PC-3 (cell line): ENCODE measurements at places on chromosomes 13 and 19.

GRCh38 chr19:1661995-1662394, 9.6 kb upstream of the TCF3 start:
- no peak for DNase-seq

- DNase-seq, result no peak
Observed at GRCh38 chr13:51828730-51829567, 16.0 kb downstream of the TMEM272 start.

GRCh38 chr13:30103161-30103840, 204.1 kb downstream of the KATNAL1 start:
- DNase-seq, result no peak

DNA sequence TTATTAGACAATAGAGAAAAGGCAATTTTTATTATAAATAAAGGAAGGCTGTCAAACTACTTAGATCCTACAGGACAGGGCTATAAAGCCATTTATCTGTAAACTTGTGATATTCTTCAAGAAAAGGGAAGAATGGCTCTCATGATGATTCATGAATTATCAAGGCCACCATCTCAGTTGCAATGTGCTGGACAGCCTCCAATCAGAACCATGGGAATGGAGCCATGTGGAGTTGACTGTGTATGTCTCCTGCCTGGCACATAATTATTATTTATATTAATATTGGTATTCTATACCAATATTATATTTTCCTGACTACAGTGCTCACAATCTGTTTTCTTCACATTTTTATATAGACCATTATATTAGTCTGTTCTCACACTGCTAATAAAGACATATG, 560.5 kb upstream of the MIR17HG start:
- no peak for DNase-seq

- DNase-seq, result no peak
Observed at GRCh38 chr19:38173291-38174041, 50.6 kb downstream of the DPF1 start.

DNA sequence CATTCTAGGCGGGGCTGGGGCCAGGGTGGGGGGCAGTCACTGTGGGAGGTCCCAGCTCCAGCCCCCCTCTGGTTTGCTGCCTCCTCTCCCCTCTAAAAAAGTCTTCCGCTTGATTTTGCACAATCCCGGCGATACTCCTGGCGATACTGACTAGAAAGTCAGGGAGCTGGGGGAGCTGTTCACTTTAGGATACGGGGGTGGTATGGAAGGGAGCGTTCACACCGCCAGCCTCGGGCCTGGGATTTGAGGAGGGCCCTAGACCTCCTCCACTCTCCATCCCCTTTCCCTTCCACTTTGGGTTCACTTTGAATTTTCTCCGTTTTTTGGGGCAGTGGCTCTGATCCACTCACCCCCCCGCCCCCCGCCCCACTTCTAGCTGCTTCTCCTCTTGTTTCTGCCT, 35.0 kb downstream of the KEAP1 start:
- DNase-seq, result no peak

GRCh38 chr19:18373892-18374629, 11.9 kb upstream of the GDF15 start:
- DNase-seq, result peak; percentile 90

GRCh38 chr13:77143431-77143830, 116.5 kb upstream of the FBXL3 start:
- peak; percentile 87 for DNase-seq

DNA sequence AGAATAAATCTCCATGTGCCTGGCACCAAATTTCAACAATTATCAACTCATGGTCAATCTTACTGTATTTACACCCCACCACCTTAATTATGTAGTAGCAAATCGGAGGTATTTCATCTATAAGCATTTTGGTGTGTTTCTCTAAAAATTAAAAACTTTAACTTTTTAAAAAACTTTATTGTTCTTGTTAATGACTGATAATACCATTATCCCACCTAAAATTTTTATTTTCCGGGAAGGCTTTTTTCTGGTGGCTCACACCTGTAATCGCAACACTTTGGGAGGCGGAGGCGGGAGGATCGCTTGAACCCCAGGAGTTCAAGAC, 453 bp upstream of the PDCD2L start:
- DNase-seq, result no peak

DNA sequence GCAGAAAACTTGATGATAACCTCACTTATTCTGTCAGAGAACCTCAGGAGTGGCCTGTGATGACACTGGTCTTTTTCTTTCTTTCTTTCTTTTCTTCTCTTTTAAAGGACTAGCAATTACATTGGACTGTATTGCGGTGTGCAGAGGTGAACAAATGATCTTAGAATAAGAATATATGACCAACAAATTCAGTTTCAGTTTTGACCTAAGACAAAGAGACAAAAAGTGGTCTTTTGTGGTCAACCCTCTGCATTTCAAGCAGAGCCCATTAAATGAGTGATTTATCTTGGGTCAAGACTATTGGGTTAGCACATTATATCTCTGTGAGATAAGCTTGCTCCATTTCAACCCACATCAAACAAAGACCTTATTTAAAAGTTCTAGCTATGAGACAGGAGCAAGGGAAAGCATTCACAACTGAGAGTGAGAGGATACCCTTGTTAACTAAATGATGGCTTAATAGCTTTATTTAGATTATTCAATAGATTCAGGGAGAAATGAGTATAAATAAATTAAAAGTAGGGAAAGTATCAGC, 644.4 kb downstream of the PCDH9 start:
- no peak for DNase-seq

DNA sequence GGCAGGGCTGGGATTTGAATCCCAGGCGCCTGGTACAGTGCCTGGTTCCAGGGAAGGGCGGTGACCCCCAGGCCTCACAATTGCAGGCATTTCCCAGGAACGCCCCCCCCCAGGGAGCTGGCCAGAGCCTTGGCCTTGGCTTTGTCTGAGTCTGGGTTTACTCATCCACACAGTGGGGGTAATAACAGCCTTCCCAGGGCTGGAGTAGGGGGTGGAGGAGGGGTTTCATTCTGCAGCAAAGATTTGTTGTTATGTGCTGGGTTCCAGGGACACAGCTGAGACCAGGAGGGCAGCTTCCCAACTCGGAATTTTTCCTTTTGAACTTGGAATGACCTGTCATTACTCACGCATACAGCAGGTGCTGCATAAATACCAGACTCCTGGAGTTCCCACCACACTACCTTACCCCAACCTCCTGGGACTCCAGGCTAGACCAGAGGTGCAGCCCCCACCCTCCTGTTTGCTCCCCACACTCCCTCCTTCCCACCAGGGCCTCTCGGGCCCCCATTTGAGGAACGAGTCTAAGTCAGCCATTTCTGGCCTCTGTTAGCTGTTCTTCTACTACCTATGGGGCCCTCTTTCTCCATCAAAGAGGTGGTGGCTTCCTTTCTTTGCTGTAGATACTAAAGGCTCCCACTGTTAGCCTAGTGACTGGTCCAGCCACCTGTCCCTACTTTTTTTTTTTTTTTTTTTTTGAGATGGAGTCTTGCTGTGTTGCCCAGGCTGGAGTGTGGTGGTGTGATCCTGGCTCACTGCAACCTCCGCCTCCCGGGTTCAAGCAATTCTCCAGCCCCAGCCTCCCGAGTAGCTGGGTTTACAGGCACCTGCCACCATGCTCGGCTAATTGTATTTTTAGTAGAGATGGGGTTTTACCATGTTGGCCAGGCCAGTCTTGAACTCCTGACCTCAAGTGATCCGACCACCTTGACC, 1.6 kb upstream of the ADAMTS10 start:
- peak; percentile 21 for DNase-seq

DNA sequence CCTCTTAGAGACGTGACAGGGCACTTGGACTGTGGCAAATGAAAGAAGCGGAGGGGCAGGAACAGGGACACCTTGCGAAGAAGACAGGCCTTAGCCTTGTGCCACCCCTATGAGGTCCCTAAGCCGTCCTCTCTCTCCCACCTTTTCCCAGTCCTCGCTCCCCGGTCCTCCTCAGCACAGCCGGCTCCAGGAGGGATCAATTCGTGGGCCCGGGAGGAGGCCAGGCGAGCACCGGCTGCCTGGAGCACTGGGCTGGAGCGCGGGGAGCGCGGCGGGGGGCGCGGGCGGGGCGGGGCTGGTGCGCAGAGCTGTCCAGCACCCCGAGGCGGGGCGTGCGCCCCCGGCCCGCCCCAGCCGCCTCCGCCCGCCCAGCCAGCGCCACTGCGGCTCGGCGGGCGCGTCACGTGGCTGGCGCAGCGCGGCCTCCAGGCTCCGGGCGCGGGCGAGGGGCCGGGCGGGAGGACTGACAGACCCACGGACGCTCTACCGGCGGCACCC, at the start of gene LRP3:
Gene LRP3, plus strand, starts transcription at position 466 of the 498 bp plus-strand sequence. CDS start 456 bp downstream, outside the sequence.
- peak; percentile 12 for DNase-seq

DNA sequence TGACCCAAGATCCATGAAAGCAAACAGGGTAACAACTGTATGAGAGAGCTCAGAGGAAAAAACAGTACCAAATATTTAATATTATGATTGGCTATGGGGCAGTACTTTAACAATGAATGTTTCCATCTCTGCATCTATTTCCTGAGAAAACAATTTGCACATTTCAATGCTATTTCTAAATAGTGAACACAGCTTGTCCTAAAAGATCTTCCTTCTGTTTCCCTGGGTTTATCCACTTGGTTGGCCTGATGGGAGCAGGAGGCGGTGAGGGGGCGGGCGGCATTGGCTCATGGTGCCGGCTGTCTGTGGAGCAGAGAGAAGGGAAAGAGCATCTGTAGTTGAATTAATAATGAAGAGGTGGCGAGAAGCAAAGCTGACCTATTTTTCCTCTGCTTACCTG, 291.4 kb downstream of the DCLK1 start:
- no peak for DNase-seq

DNA sequence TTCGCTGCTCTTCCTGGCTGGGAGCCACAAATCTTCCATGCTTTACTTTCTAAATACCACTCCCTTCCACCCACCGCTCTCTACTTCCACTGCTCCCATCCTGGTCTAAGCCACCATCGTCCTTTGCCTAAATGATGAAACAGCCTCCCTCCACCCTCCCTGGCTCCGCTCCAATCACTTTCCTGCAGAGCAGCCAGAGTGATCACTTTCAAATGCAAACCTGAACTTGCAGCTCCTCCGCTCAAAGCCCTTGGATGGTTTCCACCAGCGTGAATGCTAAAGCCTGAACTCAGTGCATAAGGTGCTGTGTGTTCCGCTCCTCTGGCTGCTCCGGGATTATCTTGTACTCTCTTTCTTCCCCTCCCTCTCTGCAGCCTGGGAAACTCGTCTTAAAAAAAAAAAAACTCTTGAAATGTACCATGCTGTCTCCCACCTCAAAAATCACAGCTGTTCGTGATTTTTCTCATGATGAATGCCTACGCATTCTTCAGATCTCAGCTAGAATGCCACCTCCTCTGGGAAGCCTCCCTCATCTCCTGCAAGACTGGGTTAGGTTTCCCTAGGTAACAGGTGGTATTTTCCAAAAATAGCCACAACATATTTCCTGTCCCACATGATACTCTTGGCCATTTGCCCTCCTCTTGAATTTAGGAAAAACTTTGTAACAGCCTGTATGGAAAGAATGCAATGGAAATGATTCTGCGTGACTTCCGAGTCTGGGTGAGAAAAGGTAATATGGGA, 3.7 kb upstream of the SIN3B start:
- no peak for DNase-seq

DNA sequence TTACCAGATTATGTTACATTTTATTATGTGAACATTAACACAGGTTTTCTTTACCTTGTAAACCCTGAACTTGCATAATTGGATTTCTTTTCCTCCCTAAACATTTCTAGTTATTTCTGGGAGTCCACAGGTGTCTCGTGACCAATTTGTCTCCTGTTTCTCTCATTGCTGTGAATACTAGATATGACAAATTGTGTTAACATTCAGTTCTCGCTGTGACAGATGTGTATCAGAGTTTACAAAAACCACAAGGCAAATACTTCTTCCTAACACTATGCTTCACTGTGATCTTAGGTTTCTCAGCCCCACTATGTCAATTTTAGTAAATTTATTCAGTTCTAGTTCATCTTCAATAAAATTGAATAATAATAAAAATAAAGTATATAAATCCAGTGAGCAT, 1554.9 kb downstream of the EFNB2 start:
- DNase-seq, result no peak

GRCh38 chr19:20028611-20029010, 10.7 kb downstream of the ZNF682 start:
- DNase-seq, result no peak
